ENCODE measurements at places on chromosomes 2 and 18.

GRCh38 chr2:70552501-70553333 is 909 bp downstream of the TGFA start:
- no peak for DNase-seq

DNA sequence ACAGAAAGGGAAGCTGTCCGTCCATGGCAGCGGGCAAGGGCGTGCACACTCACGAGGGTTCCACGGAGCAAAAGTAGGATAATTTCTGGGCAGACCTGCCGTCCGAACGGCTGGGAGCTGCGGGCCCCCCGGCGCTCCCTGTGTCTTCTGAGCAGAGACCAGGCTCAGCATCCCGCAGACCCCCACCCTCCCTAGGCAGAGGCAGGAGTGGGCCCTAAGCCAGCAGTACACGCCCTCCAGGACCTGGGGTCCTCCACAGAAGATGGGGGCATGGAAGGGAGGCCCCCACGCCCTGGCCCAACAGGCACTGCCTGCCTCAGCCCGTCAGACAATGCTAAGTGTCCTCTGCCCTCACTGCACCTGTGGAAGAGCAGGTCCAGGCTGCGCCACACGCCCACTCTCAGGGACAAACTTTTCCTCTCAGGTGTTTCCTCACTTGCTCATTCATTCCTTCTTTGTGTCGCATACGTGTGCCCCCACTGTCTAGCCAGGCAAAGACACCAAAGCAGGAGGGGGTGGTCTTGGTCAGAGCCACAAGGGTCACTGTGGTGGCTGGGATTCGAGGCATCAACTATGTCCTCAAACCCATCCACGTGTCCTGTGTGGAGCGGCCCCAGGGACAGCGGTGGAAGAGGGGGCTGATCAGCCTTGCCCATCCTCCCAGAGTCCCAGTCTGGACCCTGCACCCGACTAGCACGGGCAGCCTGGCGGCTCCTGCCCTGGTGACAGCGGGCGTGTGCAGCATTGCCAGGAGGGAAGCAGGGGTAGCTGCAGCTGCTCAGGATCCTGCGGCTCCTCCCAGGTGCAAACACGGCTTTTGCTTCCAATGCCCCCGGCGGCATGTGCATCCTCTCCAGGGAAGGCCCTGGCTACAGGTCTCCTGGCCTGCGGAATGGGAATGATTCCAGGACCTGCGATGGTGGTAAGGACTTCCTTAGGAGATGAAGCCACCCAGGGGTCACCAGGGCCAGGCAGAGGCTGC is 2.4 kb upstream of the GPC1 start:
- peak; percentile 49 for DNase-seq

DNA sequence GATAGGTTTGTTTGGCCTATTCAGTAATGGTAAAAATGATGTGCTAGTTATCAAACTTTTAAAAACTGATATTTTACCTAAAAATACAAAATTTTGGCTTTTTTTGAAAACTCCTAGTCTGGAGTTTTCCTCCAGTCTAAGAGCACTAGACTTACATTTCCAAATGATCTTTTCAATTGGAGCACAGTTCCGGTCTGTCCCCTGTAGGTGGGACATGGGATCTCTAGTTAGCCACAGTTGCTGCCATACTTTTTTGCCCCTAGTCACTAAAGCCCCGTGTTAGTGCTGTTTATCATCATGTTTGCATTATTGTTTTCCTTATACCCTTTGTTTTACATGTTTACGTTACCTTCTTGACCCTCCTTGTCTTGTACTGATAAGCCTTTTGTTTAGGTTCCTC is 52.4 kb downstream of the RELCH start:
- DNase-seq, result no peak

DNA sequence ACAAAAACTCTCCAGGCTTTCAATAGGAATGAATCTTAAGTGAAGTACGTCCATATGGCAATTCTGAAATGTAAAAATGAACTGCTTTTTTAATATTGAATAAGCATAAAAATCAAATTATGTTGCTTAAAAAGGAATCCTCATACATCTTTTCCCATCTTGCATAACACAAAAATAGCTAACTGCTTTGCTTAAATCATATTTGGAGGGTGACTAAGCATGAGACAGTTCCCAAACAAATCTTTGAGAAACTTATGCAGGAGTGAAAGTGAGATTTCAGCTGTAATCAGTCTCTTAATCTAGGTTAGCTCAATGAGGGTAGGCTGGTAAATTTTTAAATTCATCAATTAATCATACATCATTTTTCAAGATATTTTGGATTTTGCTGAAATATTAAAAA is 111.5 kb downstream of the MBD5 start:
- DNase-seq, result no peak

DNA sequence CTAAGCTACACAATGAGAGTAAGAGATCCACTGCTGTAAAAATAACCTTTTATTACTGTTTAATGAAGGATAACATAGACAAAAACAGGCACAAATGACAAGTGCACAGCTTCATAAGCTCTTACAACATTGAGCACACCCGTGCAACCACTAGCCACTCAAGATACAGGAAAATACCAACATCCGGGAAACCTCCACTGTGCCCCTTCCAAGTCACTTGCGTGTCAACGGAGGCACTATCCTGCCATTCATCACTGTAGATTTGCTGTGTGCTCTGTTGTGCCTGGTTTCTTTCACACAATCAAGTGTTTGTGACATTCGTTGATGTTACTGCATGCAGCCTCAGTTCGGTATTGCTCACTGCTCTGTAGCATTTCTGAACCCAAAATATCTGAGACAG is 292.9 kb upstream of the MYT1L start:
- DNase-seq, result no peak

DNA sequence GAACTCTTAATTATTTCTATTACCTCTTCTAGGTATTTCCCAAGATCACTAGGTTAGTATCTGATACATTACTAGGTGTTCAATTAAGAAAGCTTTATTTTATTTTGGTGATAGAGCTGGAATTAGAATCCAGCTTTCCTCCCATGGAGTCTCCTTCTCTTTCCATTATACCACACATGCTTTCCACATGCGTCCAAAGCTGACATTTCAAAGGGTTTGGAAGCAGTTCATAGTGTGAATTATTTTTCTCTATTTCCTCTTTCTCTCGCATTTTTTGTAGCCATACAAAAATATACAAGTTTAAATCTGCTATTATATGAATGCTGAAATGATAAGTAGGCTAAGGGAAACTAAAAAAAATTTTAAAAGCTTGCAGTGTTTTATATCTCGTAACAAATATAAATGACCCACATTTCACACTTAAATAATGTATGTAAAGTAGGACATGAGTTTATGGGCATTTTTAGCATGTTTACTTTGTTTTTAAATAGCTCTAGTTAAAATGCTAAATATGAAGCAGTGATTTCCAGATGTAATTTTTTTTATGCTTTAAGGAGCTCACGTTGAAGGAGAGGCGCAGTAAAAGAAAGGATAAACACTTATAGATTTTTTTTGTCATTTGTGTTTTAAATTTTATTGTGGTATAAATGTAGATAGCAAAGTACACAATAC is 20.1 kb downstream of the ZC3H6 start:
- DNase-seq, result no peak

DNA sequence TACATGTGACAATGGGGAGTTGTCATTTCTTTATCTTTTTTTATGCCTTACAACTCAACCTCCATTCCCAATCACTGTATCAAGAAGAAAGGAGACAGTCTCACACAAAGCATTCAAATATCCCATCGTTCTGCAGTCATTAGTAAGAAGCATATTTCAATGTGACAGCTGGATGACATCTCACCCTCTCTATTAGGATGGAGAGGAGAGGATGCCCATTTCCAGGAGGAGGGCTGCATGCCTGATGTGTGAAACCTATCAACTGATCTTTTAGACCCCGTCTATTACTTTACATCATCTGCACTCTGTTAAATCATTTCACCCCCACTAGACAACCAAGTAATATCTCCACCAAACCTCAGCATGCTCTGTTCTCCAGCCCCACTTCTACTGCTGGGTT is 292.7 kb upstream of the CHAC2 start:
- DNase-seq, result no peak

DNA sequence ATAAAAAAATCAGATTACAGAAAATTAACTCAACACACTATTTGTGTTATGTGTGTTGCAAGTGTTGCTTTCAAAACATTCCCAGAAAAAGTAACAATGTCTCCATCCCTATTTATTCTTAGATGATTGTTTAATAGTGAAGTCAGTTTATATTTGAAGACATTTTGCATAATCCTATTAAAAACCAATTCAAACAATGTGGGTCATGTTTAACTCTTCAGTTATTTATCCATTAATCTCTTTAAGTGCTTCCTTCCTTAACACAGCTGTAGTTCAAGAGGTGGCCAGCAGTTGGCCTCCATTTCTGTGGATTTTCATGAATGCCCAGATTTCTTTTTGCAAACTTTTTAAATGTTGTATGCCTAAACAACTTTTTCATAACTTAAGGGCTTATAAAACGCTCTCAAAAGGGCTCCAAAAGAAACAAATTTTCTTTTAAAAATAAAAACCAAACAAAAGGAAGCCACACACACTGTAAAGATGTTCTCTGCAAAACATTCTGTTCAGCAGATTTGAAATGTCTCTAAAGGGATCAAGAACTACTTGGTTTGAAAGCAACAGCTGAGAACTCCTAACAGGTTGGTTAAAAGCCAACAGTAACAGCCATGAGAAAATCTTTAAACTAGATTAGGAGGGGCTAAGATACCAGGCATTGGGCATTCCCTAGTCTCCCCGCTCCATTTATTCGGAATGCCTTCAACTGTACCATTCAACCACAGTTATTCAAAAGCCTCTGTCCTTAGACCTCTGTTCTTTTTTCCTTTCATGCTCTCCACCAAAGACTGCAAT is 71.5 kb downstream of the THADA start:
- no peak for DNase-seq

- no peak for DNase-seq
Observed at GRCh38 chr2:158031371-158031770, 70.3 kb upstream of the UPP2 start.

- no peak for DNase-seq
Observed at GRCh38 chr2:179195141-179195540, 69.5 kb downstream of the SESTD1 start.

- DNase-seq, result no peak
Observed at GRCh38 chr2:127226520-127227263, 6.6 kb upstream of the CYP27C1 start.
